ENCODE measurements at places on chromosomes 4 and X. TPM values are rescaled to one million over a fixed set of nuclear protein-coding genes. Genes with fewer than 3 reads are reported as not detected.

SMIM10 gene
- under 0.01 TPM for total RNA-seq

MEPE gene
- total RNA-seq, result not detected

VSIG4 gene
- not detected for total RNA-seq

MAGEA1 gene
- not detected for total RNA-seq

GPR82 gene
- total RNA-seq, result not detected

TGIF2LX gene
- total RNA-seq, result not detected

ZNF718 gene
- total RNA-seq, result 4.6 TPM

KIT gene
- not detected for total RNA-seq

ZMAT1 gene
- 0.24 TPM for total RNA-seq

KLHL4 gene
- 0.21 TPM for total RNA-seq

UGT2A1 gene
- total RNA-seq, result not detected

TEC gene
- total RNA-seq, result 0.43 TPM

SAGE1 gene
- not detected for total RNA-seq

PWWP3B gene
- 0.24 TPM for total RNA-seq

POU3F4 gene
- total RNA-seq, result not detected

FGF16 gene
- not detected for total RNA-seq

ANOS1 gene
- total RNA-seq, result under 0.01 TPM

SERTM2 gene
- total RNA-seq, result not detected

PHF8 gene
- 12.8 TPM for total RNA-seq

USP17L12 gene
- total RNA-seq, result not detected

NSUN7 gene
- total RNA-seq, result 8.9 TPM
